ENCODE measurements at places on chromosomes 3 and 15.

DNA sequence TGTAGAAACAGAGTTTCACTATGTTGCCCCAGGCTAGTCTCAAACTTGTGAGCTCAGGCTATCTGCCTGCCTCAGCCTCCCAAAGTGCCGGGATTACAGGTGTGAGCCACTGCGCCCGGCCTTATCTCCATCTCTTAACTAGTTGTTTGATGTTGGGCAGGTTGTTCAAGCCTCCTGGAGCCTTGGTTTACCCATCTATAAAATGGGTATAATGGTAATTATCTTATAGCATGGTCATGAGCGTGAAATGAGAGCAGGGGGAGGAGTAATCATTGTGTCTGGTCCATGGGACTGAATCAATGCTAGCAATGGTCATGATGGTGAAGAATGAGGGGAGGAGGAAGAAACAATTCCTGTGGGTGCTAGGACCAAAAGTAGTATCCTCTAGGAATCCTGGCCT is 32.0 kb downstream of the SMAD3 start:
- no peak for DNase-seq

DNA sequence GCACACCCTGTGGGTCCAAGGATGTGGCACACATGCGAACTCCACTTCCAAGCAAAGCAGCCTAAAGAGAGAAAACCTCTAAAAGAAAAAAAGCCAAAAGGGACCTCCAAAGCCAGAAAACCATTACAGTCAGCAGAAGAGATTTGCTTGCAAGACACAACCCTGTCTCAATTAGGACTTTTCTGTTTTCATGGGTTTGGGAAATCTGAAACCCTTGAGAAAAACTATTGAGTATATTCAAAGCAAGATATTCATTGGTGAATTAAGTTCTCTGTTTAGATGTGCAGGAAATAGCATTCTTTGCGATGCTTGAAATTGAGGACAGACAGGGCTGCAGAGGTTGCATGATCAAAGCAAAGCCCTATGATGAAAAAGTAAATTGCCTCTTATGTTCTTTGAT is 10.2 kb upstream of the LDHAL6B start:
- DNase-seq = no peak

GRCh38 chr3:124858275-124858674 is 28.9 kb downstream of the ITGB5 start:
- DNase-seq = no peak

- no peak for DNase-seq
Observed at GRCh38 chr3:82031596-82031995, 270.2 kb upstream of the GBE1 start.

DNA sequence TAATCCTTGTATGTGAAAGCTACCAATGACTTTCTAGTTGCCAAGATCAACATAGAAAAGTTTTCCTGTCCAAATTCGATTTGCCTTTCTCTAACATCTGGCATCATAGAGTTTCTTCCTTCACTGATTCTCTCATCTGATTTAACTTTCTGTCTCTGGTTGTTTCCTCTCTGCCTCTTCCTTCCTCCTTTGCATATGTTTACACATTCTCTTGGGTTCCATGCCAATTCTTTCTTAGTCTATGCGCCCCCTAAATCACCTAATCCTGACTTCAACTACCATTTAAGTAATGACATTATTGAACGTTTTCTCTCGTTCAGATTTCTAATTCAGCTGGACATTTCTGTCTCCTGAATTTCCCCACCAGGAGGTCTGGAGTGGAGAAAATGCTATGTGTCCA is 561.9 kb upstream of the TGFBR2 start:
- no peak for DNase-seq

DNA sequence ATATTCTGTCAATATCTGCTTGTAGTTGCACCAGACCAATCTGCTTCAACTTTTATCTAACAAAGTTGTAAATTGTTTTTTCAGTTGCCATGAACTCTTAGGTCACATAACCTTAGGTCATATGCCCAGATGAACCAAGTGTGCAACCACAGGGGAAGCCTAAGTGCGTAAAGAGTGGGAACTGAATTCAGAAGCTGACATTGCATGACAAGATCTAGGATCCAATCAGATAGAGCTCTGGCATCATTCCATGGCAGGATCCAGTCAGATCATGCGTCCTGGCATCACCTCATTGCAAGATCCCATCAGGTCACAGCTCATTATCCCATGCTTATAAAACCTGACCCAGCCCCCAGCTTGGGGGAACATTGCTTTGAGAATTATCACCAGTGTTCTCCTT is 18.9 kb upstream of the IFT57 start:
- no peak for DNase-seq

GRCh38 chr3:55097441-55097840 is 169.6 kb upstream of the LRTM1 start:
- no peak for DNase-seq

GRCh38 chr3:22960105-22960984 is 242.8 kb upstream of the UBE2E2 start:
- peak; percentile 33 for DNase-seq

- peak; percentile 54 for DNase-seq
Observed at GRCh38 chr3:182793663-182794454, 555 bp downstream of the ATP11B start.

GRCh38 chr15:48313216-48313615 is 18.0 kb upstream of the DUT start:
- DNase-seq = no peak

DNA sequence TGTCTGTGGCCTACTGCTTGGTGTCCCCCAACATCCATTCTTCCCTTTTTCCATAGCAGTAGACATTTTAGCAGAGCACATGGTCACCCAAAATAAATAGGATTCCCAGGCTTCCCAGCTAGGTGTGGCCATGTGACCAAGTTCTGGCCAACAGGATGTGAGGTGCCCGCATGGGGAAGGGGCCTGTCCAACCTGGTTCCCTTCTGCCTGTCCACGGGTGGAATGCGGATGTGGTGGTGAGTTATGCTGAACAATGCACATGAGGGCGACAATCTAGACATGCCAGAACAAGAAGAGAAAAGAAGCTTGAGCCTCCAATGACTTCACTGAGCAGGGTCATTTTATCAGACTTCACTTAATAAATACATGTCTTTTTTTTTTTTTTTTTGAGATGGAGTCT is 77.6 kb upstream of the DLG1 start:
- DNase-seq = no peak

- no peak for DNase-seq
Observed at GRCh38 chr3:116339441-116340028, 105.8 kb downstream of the LSAMP start.

DNA sequence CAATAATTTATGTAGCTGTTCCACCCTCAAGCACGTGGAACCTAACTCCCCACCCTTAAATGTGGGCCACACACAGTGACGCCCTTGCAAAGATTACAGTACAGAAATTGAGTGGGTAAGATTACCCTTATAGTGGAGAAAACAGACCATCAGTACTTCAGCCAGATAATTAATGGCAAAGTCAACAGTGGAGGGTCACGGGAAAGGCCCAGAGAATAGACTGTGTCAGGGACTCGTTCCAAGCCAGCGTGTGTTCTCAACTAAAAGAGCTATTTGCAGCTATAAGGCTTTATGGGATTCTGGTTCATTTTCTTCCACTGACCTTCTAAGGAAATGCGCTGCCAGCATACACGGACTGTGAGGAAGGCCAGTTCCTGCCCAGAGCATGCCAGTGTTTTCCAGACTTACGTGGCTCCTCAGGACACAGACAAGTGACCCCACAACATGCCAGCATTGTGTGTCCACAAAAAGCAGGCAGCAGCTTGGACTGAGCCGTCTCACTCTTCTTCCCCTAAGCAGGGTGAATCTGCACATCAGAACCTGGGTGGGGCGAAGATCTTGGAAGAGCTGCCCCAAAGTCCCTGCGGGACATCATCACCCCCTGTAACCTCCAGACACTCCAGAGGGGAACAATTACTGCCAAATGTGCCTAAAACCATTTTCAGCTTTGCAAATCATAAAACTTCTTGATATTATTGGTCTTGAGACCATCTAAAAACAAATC is 428.5 kb downstream of the OCA2 start:
- no peak for DNase-seq

DNA sequence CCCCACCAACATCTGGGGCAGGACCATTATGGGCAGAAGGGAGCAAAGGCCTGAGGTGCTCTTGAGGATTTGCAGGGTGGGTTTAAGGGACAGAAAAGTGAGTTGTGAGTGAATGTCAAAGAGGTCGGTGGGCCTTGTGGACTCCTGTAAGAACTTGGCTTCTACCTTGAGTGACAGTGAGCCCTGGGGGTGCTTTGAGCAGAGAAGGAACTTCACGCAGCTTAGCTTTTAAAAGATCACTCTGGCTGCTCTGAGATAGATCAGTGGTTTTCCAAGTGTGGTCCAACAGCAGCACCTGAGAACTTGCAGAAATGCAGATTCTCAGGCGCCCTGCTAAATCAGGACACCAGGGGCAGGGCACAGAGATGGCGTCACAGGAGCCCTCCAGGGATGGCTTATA is 15.3 kb upstream of the ALAS1 start:
- no peak for DNase-seq

GRCh38 chr3:25257026-25257425 is 171.0 kb upstream of the RARB start:
- no peak for DNase-seq

GRCh38 chr3:136547293-136547692 is 204.9 kb downstream of the STAG1 start:
- no peak for DNase-seq

DNA sequence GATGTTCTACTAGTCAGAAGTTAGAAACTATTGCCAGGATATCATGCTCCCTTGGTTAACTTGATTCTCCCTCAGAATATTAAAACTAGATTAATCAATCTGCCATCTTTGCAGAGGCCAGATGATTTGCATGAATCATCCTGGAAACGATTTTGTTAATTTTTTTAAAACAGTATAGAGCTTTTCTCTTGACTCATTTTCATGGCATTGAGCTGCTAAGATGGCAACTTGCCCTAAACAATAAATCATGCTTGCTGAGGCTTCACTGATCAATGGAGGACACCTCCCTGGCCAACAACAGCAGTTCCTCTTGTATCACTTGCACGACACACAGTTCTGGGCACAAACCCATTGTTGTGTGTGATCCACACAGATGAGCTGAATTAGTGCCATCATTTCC is 109.1 kb downstream of the COL6A6 start:
- no peak for DNase-seq

- no peak for DNase-seq
Observed at GRCh38 chr3:38127611-38128302, 9.2 kb downstream of the ACAA1 start.

DNA sequence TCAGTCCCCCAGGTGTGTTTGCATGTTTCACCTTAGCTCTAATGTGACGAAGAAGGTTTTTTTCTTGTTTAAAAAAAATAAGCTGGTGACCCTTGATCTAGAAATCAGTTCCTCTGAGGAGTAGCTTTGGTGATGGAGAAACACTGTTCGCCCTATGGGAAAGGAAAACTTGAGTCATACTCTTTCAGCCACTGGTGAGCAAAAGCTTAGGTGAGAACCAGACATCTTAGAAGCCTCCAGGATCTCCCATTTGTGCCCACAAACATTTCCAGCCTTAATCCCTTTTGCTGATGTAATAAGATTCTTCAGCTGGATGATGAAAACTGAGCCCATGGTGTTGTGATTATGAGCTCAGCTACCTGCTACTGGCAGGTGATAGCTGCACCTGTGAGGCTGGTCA is 37.8 kb downstream of the SLC27A2 start:
- no peak for DNase-seq

GRCh38 chr3:197353867-197354567 is 55.6 kb upstream of the DLG1 start:
- DNase-seq = no peak

- no peak for DNase-seq
Observed at GRCh38 chr15:31297575-31298456, 28.8 kb upstream of the KLF13 start.

DNA sequence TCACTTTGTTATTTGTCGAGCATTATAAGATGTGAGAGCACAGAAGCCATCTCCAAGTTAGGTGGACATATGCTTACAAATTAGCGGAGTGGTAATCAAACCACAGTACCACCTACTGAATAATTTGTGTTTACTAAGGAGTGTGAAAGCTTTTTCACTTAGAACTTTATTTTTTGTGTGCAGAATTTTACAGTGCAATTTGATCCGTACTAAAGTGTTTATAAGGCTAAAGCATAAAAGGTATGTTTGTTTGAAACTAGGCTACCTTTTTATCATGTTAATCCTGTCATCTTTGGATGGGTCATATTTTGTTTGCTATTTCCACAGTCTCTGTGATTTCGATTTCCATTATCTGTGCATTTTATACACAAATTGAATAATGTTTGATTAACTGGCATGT is 37.5 kb downstream of the MAP2K5 start:
- no peak for DNase-seq

DNA sequence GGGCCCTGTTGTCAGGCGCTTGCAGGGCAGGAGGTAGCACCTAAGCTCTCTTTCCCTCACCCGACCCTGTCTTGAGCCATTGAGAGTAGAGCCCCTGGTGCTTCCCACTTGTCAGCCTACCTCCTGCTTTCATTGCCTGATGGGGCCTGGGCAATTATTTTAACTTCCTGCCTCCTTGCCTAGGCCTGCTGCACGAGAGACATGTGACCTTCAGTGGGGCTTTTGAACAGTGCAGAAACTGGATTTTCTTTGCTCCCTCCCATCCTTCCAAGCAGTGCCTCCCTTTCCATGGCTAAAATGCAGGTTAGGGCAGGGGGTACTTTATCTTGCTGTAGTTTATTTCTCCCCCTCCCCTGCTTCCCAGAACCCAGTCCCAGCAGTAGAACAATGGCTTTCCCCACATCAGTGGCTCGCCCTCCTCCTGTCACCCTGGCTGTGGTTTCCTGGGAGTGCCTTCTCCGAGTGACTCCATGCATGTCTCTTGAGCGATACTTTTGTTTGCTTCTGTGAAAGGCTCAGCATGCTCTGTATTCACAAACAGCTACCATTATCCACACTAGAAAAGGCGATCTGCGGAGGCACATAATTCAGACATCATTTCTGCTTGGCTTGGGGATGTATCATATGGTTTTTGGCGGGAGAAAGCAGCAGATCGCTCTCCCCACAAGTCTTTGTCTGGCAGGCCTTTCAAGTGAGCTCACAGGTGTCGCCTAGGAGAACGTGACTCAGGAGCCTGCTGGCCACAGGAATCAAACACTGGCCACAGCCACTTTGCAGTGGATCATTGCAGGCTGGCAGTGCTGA is 24.1 kb downstream of the PDIA5 start:
- no peak for DNase-seq

Measured in germinal center (tissue), 1 donor.